ENCODE measurements at places on chromosomes 12 and 14.

DNA sequence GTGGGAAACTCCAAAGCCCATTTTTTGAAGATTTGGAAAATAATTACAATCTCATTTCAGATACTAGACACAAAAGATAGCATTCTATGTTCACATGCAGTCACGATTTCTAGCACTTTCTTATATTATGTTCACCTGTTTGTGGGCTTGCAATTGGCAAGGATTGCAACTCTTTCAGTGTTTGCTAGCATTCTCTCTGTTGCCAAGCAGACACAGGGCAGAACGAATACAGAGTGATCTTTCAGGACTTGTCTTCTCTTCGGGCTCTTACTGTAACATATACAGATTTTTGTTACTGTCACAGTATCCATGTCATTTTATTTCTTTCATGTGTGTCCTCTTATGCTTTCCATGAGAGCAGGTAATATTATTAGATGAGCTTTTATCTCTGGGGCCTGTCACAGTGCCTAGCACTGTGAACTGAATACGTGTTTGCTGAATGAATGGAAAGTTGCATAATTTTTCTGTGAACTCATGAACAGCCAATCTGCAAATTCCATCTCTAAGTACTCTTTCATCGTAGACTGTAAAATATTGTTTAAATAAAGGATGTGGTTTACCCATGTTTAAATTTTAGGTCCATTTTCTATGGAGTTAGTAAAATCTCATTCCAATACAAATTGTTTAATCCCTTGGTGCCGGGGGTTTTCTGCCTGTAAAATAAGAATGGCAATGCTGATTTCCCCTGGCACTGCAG lies 105.1 kb downstream of the BMP4 start:
- DNase-seq: no peak

DNA sequence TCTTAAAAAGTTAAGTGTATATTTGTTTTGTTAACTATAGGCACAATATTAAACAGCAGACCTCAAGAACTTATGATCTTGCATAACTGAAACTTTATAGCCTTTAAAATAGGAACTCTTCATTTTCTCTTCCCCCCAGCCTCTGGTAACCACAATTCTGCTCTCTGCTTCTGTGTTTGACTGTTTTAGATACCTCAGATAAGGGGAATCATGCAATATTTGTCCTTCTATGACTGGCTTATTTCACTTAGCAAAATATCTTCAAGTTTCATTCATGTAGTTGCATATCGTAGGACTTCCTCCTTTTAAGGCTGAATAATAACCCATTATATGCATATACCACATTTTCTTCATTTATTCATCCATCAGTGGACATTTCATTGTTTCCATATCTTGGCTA lies 131.3 kb downstream of the PTPRO start:
- DNase-seq: no peak

GRCh38 chr12:95796982-95797289 lies 6.4 kb upstream of the NTN4 start:
- no peak for DNase-seq

DNA sequence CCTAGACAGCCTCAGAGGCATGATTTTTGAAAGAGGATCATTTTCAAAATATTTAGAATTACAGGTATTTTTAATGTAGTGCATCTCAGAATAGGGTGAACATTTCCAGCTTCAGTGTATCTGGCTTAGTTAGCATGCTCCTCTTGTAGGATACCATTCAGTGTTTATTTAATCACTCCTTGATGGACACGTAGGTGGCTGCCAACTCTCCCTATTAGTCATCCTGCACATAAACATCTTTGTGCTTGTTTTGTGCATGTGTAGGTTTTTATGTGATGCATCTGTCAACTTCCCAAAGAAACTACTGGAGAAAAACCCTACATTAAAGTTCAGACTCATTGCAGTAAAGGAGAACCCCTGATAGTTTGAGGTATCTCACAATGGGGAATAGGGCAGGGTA lies 52.5 kb upstream of the RBM19 start:
- no peak for DNase-seq

- no peak for DNase-seq
These were observed 187.1 kb downstream of the KITLG start for GRCh38 chr12:88393017-88393767.

DNA sequence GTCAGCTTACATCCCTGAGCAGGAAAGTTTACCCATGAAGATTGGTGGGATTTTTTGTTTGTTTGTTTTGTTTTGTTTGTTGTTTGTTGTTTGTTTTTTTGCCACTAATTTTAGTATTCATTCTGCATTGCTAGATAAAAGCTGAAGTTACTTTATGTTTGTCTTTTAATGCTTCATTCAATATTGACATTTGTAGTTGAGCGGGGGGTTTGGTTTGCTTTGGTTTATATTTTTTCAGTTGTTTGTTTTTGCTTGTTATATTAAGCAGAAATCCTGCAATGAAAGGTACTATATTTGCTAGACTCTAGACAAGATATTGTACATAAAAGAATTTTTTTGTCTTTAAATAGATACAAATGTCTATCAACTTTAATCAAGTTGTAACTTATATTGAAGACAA lies 37.6 kb downstream of the CD9 start:
- no peak for DNase-seq

- no peak for DNase-seq
These were observed 70.0 kb downstream of the EPS8 start for GRCh38 chr12:15719230-15719629.

- no peak for DNase-seq
These were observed 32.0 kb upstream of the SOCS2 start for GRCh38 chr12:93540466-93540865.

DNA sequence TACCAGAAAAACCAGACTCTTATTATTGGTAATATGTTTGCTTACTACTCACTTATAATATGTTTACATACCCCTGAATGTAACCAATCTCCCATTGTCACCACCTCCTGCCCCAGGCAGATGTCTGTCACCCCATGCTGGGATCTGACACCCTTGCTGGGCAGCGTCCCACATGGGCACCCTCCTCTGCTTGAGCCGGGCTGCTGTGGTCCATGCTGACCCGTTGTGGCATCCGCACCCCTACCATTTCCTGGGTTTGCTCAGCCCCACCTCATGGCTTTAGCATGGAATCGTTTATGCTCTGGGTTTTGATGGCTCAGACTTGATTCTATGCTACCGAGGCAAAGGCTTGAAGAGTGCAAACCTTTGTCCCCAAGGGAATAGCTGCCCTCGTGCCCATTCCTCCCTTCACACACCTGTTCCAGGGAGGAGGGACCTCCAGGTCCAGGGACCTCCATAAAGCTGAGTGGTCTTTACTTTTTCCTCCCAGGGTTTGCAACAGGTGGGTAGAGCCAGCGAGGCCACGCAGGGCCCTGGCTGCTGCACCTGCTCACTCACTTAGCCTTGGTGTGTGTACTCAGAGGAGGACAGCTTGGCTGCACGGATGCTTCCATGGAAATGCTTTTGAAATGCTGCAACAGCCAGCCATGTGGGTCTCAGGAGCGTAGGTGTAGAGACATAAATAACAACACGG lies 68.7 kb downstream of the PRMT8 start:
- no peak for DNase-seq

DNA sequence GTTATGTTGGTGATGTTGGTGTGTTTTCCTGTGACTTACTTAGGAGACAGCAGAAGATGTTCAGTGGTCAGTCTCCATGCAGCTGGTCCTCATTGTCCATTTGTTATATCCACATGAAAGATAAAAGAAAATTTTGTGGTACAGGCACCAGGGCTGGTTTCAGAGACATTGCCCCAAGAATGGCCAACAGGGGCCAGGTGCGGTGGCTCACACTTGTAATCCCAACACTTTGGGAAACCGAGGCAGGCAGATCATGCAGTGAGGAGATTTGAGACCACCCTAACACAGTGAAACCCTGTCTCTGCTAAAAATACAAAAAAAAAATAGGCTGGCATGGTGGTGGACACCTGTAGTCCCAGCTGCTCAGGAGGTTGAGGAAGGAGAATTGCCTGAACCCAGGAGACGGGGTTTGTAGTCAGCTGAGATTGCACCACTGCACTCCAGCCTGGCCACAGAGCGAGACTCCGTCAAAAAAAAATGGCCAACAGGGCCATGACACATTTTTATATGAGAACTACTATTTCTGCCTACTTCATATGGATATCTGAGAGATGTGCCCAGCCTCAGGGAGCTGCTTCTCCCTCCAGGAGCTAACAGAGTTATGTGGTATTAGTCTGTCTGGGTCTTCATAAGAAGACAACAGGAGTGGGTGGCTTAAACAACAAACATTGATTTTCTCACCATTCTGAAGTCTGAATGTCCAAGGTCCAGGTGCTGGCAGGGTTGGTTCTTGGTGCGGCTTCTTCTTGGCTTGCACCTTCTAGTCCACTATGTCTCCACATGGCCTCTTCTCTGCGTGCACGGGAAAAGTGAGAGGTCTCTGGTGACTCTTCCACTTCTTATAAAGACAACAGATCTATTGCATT lies 821.7 kb downstream of the TMEM121 start:
- DNase-seq: no peak

DNA sequence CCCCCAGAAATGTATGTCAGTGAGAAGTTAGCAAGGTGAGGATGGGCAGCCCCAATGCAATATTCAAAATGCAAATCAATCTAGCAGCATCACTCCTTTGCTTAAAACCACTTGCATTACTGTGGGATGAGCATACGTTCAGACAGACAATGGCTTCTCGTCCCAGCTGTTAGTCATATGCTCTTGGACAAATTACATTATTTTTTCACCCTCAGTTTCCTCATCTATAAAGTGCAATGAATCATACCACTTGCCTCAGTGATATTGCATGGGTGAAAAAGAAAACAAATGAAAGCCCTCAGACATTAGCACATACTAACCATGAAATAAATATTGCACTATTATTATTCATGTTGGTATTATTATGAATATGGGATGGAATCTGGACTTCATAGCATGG lies 132.3 kb downstream of the C12orf75 start:
- DNase-seq: no peak

- no peak for DNase-seq
These were observed 614.8 kb downstream of the DIO2 start for GRCh38 chr14:79596551-79596950.

DNA sequence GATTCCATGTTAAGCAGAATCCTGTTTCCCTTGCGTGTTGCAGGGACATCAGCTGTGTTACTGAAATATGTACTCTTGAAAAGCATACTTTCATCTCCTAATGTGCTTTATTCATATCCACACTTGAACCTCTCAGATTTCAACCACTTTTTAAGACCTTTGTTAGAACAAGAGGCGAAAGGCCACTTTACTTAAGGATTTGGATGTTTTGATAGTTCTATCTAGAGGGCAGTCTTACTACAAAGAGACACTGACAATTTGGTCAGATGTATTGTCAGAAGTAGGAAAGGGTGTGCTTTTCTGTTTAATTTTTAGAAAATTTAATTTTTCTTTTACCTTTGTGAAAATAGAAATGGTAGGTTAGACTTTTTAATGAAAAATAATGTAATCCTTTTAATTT lies 267.9 kb downstream of the TMTC2 start:
- DNase-seq: no peak

GRCh38 chr14:81772381-81772780 lies 238.7 kb upstream of the SEL1L start:
- no peak for DNase-seq

GRCh38 chr14:96233661-96234060 lies 22.3 kb upstream of the BDKRB1 start:
- DNase-seq: no peak

DNA sequence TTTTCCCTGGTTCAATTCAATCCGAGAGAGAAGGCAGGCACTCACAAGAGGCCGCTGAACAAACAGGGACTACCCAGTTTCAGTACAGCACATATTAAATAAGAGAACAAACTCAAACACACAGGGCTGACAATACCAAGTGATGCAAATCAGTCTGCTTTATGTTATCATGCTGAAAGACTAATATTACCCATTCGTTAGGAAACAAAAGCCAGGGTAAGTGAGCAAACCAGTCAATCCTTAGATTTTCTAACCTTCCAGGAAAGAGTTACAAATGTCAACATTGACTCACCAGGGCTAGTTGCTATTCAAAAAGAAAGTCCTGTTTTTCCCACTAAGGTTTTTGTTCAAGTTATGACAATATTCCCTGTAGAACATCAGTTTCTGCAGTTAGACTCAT lies 246.2 kb downstream of the C12orf42 start:
- DNase-seq: no peak

DNA sequence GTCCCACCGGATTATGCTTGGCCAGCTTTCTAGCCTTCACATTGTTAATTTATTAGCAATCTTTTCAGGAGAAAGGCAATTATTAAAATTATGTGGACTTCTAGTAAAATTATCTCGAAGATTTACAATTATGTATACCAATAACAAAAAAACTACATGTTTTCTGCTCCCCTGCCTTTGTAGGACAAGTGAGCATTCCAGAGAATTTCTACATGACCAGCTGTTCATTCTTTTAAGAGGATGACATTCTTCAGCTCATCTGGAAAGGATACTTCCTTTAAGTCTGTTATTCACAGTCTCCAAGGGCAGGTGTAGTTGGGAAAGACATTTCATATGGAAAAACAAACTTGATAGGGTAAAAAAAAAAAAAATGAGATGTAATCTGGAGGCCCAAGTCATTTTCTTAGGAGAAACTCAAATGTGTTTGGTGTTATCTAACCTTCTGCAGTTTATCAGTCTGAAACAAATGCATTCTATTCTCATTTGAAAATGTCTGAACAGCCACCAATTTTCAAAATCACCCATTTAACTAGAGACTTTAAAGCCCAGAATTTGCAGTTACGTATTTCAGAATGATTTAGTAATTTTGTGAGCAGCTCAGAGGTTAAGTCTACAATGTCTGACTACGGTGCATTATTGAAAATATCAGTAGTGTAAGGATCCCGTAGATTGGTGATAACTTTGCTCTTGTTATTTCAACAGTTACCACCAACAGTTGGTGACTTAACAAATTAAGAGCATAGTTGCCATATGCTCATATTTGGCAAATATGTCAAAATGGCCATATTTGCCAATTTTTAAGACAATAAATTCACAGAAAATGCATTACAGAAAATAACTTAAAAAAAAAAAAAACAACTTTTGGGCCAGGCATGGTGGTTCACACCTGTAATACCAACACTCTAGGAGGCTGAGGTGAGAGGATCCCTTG lies 1.8 kb upstream of the PHLDA1 start:
- DNase-seq: no peak

DNA sequence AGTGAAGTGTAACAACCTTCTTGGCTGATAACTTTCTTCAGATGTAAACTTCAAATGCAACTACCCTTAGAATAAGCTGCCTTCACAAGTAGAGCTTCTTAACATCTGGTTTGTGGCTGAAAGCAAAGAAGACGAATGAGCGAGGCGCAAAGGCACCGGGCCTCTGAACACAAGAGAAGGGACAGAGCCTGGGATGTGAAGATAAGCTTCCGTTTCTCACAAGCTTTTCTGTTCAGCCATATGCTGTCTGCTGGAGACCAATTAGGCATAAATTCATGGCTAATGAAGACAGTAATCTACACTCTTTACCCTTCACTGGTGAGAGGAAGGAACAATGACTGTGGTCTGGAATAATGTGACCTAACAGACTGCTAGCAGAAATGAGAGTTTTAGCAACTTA lies 195.2 kb downstream of the ATXN7L3B start:
- DNase-seq: no peak

- no peak for DNase-seq
These were observed 43.1 kb downstream of the SOX5 start for GRCh38 chr12:23906329-23906728.

GRCh38 chr12:107884769-107885694 lies 110.5 kb downstream of the ASCL4 start:
- no peak for DNase-seq

Data from activated T-cell treated with anti-CD3 and anti-CD28 coated beads, Interleukin-2, amount 50 U/mL, for 1 hour (primary cell).